ENCODE measurements at places on chromosomes 4 and X.

- no peak for DNase-seq
These were observed 2.9 kb upstream of the HAND2 start for GRCh38 chr4:173532725-173533511.

DNA sequence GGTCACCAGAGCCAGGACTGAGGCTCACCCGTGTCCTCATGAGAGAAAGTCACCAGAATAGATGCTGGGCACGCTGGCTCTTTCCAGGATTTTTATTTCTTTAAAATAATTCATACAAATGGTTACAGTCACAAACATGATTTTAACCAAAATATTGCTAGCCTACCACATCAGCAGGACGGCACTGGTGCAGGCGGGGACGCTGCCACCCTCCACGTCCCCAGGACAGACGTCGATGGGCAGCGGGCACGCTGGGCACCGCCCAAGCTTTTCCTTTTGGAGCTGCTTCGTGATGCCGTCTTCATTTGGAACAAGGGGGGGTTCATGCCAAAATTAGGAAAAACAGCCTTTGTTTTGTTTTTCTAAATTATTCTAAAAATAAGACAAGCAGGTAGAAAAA is 37.6 kb downstream of the CTBP1 start:
- DNase-seq: no peak

- DNase-seq: no peak
These were observed 18.4 kb upstream of the RFC1 start for GRCh38 chr4:39384563-39384962.

DNA sequence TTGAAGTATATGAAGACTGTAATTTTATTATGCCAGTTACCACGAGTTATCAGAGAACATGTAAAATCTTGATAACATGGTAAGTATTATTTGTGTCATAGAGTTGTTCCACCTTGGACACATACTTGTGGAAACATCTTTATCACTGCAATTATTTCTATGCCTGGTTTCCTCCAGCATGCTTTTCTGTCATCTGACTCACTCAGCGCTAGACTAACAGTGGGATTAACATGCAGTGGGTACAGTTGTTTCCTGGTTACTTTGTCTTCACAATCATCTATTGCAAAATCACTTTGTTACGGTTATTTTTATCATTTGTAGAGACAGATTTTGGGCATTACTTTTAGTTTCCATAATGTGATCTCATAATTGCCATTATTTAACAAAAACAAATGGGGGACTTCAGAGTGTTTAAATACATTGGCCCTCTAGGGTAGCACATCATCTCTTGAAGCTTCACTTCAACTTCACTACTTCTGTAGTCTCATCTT is at the start of gene STATH:
TSS of gene STATH (plus strand) at position 441 of the 491 bp plus-strand sequence. CDS start 2,472 bp downstream, outside the sequence.
- no peak for DNase-seq

- no peak for DNase-seq
These were observed 48.2 kb upstream of the HPSE start for GRCh38 chr4:83382850-83383249.

DNA sequence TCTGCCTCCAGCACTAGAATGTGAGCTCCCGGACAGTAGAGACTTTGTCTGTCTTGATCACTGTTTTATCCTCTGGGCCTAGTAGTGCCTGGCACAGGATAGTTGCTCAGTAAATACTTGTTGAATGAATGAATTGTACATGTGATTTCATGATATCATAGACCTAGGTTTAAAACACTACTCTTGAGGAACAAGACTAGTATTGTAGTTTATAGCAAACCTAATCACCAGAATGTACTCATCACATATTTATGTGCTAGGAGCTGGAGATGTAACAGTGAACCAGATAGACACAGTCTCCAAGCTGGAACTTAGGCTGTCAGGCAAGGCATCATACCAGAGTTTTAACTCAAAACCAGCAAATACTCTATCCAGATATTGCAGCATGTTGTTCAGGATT is 23.5 kb downstream of the GAB3 start:
- DNase-seq: no peak

- DNase-seq: no peak
These were observed 224.0 kb downstream of the APBB2 start for GRCh38 chr4:40990236-40990898.

- no peak for DNase-seq
These were observed 496.6 kb downstream of the IL1RAPL1 start for GRCh38 chrX:29083823-29084222.

DNA sequence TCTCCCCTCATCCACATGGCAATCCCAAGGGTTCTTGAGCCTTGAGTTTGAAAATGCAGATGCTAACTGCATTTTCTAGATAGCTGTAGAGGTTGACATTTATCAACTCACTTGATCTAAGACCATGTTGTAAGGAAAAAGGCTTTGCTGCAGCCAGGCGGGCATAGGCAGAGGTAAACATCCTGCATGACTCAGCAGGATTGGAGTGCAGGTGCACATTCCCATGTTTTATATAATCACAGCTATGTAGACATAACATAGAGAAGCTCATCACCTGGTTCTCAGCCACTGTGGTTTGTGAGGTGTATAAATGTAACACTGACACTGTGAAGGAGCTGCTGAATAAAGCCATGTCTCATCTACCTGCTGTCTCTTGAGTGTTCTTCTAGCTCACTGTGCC is 62.3 kb upstream of the PDE5A start:
- DNase-seq: no peak

DNA sequence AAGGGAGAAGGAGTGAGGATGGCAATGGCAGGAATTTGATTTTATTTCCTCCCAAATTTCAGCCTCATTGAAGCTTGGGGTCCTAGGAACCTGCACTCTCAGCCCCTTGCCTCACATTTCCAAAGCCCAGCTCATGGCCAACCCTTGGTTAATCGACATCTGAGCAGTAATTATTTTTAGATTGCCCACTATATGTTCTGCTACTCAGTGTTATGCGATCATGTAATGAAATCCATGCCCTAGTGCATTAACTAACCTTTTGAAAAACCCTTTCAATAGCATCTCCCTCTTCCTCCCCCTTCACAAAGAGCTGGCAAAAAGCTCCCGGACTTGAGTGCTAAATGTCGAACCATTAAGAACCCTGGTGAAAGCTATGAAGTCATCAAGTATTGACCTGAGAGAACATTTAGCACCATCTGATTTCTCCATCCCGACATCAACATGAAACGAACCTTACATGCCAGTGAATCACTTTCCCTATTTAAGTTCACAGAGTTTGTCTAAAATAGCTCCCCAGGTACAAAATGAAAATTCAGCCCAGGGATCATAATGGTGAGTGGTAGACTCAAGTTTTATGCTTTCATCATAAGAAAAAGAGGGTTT is 59.2 kb upstream of the RPS6KA3 start:
- no peak for DNase-seq

DNA sequence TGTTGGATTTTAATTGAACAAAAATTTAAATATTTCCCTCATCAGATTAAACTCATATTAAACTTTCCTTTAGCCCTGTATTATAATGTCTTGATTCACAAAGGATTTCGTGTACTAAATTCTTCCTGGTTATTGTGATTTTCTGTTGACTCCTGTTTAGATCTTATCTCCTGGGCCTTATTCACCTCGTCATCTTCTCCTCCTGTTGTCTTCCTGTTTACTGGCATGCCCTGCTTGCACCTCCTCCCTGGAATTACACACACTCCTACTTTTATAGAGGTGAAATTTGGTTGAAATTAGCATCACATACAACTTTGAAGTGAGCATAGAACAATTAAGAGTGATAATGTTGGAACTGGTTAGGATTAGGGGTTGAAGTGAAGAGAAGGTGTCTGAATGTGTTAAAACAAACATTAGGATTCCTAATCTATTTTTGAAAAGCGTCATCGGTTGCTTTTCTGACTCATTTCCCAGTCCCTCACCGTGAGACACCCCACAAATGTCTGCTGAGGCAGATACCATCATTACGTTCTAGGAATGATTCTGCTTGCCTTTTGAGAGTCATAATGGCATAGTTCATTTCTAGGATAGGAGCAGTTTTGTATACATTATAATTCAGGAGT is 32.5 kb downstream of the TLL1 start:
- DNase-seq: no peak

- DNase-seq: no peak
These were observed at the start of gene SYTL4 for GRCh38 chrX:100731441-100732281. SYTL4 (minus strand) TSS chrX:100732121; CDS start chrX:100702037, 30,084 bp downstream.

GRCh38 chr4:83613994-83614393 is 78.1 kb downstream of the GPAT3 start:
- no peak for DNase-seq

GRCh38 chr4:78706302-78706701 is 69.8 kb upstream of the BMP2K start:
- no peak for DNase-seq

DNA sequence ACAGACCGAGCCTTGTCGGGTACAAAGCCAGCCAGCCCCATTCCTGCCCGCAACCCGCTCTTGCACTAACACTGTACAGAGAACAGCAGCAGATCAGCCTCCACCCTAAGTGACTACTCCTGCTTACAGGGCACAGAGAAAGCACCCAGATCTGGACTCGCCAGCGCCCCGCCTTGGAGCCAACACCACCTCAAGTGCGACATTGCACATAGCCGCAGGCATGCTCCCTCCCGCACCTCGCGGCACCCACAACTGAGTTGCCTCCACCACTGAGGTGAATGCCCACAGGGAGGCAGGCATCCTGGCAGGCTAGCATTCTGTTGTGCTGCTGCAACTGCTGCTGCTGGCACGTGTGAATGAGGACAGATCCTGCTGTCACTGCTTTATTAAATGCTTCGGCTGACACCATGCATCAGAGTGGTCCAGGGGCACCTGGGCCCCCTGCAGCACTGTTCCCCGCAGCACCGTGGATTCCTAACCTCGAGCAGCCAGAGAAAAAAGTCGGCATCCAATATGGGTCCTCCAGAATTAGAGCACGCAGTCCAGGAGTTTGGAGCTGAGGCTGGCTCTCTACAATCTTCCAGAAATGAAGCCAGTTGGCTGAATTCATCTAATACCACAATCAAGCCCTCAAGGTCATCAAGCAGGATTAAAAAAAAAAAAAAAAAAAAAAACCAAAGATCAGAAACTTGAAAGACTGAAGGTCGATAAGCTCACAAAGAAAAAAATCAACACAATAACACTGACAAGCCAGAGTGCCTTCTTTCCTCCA is 352.9 kb downstream of the GASK1B start:
- no peak for DNase-seq

DNA sequence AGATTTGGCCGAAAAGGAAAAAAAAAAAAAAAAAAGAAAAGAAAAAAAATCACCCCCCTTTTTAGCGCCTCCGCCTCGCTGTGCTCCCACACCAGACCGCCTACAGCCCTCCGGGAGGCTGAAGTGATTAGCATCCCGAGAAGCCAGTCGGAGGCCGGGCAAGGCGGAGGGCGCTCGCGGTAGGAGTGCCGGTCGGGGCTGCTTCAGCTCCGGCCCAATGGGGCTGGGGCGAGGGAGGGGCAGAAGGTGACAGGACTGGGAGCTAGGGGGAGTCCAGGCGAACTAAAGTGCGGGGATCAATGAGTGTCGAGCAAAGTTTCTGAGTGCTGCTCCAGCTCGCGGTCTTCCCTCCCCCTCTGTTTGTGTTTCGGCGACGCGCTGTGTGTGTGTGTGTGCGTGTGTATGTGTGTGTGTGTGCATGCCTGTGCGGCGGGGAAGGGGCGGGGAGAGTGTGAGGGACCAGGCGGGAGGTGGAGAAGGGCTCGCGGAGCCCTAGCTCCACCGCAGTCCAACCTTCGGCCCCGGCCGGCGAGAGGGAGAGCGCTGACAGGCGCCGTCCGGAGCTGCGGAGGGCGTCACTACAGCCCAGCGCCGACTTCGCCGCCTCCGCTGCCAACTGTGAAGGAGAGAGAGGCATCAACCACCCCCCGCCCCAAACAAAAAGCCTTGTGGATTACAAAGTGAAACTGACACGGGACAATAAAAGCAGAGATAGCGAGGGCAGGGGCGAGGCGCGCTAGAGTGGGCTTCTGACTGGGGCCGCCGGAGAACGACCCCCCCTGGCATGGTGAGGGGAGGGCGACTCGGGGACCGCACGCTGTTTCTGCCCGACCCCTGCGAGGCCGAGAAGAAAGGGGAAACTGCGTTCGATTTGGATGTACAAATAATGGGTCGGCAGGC is at the start of gene FAT4:
TSS of gene FAT4 (plus strand) at position 280 of the 900 bp plus-strand sequence. CDS start 1,457 bp downstream, outside the sequence.
- no peak for DNase-seq

DNA sequence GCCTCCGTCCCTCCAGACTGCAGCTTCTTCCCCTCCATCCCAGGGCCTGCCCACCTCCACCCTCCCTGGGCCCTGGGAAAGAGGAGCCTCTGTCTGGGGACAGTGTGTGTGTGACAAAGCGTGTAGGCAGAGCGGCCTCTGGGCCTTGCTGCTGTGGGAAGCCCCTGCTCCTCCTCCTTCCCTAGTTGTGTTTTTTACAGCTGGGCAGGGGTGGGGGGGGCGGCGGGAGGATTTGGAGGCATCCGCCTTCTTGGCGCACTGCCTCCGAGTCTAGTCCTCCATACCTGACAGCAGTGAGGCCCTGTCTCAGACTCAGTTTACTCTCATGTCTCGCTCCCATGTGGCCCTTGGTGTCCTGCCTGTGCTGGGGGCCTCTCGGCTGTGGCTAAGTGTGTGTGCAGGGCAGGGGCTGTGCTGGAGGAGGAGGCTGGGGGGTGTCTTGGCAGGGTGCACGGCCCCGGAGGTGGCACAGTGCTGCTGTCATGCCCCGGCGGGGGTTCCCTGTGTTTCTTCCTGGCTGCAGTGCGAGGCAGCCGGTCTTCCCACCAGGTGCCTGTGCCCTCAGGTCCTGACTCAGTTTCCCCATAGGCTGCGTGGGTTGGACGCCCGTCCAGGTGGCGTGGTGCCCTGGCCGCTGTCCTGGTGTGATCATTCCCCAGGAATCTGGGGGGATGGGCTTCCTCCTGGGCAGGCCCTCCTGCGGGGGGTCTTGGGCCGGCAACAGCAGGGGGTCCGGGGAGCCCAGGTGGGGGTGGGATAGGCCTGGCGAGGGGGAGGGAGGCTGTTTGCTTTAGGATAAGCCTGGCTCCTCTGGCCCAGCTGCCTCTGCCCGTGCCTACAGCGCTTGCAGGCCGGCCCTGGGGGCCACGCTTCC is 7.0 kb downstream of the FGFRL1 start:
- DNase-seq: no peak

DNA sequence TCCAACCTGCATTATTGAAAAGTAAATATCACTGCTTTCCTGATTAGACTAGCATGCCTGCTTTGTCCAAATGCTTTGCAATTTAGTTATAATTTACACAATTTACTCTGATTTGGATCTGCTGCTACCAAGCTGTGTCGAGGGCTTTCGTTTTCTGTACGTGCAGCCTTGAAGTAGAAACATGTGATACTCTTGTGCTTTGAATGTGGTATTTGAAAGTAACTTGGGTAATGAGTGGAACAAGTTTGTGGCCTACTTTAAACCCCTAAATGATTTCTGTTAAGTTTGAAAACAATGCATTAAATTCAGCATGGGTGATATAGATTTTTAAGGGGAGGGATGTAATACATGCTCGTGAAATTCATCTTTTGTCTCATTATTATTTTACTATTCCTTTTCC is 240.7 kb downstream of the IQCM start:
- no peak for DNase-seq

DNA sequence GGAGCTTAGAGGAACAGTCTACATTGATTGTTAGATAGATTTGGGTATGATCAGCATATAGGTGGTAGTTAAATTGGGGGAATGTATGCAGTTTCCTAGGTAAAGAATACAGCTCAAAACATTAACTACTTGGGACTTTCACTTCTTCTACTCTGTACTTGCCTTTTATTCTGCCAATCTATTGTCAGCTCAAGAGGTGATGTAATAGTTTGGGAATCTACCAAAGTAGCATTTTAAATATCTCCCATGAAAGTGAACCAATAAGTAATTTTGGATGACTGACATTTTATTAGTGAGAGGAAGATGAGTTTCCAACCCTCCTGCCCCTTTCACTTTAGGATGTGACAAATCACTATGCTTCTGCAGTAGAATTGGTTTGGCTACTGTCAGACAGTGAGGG is 43.4 kb downstream of the NUDT6 start:
- DNase-seq: no peak

GRCh38 chr4:39469429-39470077 is 10.7 kb downstream of the LIAS start:
- DNase-seq: no peak

GRCh38 chr4:71663780-71664179 is 120.1 kb downstream of the GC start:
- DNase-seq: no peak
